ENCODE measurements at places on chromosomes 4 and X.

DNA sequence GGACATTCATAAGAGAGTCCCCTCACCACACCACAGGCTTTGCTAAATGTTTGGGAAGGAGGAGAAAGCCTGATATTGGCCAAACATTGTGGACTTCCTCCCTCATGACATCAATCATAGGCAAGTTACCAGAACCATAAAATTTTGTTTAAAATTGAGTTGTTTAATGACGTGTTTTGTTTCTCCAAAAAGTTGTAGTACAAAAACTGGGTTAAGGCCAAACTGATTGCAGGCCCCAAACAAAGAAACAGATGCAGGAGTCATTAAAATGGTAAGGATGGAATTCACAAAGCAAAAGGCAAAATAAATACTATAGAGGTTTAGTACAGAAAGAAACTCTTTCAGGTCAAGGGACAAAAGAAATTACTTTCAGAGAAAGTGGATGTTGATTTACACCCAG is 3.9 kb upstream of the ODAM start:
- DNase-seq = no peak

- DNase-seq = no peak
Measured at GRCh38 chrX:107076158-107076557, 42.5 kb downstream of the RBM41 start.

DNA sequence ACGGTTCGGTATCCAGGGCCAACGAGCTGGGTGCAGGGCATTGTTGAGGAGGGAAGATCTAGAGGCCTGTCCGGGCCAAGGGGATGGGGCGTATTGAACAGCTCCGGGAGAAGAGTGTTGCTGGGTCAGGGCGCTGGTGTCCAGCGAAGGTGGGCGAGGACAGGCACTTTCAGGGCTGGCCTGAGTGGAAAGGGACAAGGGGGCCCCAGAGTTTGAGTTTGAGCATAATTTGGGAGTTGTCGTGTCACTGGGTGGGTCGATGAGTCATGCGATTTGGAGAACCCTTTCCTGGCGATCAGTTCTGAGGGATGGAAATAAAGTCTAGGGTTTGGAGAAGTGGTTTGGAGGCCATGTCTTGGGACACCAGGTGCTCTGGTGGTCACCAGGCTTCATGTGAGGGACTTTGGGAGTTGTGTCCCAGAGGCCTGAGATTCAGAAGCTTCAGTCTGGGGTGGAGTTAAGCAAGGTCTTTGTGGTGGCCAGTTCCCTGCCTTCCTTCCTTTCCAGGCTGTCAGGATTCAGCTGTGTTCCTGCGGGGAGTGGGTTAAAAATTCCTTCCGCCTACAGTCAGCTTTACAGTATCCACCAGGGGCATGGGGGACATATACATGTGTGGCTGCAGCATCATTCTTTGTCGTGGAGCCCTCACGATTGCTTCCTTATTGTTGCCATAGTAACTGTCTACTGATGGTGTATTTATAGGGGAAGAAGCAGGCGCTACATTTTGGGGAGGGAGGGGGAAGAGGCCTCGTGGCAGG is 504 bp downstream of the PRRG3 start:
- no peak for DNase-seq

DNA sequence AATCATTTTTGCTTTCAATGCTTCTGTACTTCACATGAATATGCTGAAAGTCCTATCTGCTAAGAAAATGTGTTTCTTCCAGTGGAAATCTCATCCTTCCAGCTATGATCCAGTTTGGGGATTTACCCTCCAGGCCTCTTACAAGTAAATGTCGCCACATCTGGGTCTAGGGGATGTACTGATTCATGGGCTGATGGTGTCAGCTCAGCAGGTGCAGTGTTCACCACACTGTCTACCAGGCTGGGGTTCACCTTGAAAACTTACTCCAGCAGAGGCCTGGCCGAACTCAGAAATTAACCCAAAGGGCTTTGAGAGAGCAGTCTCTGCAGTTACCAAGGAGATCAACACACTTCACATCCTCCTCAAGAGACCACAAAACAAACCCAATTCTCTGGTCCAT is 154.3 kb downstream of the TSPAN5 start:
- DNase-seq = no peak

DNA sequence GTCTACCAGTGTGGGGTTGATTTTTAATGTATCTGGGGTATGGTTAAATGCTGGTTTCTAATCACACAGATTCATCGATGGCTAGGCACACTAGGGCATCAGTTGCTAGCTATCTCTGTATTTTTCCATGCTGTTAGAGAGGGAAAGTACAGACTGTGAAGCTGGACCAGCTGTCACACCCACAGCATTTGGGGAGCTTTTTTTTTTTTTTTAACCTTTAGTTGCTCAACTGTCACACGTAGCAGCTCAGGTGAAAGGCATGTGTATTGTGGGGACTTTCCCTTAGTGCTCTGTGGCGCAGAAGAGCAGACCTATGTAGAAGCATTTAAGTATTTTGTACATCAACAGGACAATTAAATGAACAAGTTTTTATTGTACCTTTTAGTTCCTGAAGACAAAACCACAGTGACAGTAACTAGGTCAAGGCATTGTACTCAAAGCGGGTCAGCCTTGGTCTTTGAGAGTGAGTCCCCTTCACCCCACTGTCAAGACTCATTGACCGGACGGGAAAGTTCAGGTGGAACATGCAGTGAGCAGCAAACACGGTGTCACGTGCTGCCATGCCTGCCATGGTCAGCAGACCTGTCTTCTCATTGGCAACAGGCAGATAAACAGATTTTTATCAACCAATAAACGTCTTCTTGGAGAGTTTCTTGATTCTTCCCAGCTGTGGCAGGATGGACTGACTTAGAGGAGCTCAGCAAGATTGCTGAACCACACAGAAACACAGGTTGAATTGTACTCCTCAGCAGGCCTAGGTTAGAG is 65.3 kb downstream of the CASP3 start:
- no peak for DNase-seq

DNA sequence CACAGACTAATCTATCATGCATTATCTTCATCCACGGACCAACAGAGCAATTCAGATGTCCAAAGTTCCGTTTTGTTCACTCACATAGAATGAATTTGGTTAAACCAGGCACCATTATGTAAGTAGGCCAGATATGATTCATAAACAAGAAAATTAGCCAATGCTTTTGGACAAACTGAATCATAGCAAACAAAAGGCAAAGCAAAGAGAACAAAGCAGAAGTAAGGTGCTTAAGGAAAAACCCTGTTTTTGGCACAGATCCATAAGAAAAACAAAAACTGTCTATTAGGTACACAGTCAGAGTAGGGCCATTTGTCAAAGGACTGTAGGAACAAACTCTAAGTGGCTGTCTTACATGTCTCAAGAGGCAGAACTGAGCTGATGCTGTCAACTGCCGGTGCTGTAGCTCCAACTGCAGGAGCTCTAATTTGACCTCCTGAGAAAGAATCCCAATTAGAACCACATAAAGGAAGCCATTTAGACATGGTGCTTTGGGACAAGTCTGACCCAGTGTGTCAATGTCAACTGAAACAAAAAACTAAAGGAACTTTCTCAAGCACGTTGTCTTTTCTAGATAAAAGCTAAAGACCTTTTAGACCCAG is 146.7 kb downstream of the COL25A1 start:
- no peak for DNase-seq

- DNase-seq = no peak
Measured at GRCh38 chrX:136525738-136526606, 6.0 kb upstream of the VGLL1 start.

GRCh38 chr4:43224559-43224958 is 332.0 kb downstream of the GRXCR1 start:
- no peak for DNase-seq

- peak; percentile 35 for DNase-seq
Measured at GRCh38 chr4:184267673-184268583, 50.3 kb upstream of the ENPP6 start.

GRCh38 chrX:19810802-19811201 is 76.6 kb downstream of the SH3KBP1 start:
- DNase-seq = no peak

GRCh38 chrX:130179170-130179569 is 7.4 kb downstream of the RAB33A start:
- no peak for DNase-seq

DNA sequence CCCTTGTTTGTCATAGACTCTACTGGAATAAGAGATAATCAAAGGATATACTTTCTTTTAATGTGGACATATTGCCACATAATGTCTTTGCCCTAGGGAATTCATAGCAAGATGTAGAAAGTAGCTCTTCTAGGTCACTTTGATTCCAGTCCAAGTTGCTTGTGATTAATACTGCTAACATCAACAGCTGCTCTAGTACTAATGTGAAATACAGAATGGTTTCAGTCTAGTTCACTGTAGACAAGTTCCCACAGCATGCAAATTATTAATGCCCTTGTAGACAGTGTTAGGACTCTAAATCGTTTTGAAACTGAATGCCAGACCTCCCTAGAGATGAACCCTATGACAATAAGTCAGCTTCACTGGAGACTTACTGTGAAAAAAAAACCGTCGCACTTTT is 494.6 kb upstream of the ATOH1 start:
- no peak for DNase-seq

GRCh38 chr4:110119880-110120279 is 78.5 kb downstream of the ELOVL6 start:
- no peak for DNase-seq

DNA sequence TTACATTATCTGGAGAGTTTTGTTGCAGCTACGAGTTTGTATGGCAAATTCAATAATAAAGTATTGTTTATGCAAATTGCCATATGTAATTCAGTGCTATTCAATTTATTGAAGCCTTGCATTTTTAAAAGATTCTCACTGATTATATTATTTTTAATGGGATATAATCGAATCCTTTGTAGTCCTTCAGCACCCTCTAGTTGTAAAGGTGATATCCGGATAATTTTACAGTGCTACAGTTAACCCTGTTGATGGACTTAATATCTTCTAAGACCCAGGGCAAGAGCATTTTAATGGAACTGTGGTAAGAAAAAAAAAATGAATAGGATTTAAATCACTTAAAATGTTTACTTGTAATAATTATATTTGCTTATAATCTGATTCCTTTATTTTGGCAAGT is 48.5 kb upstream of the GRIA2 start:
- DNase-seq = no peak

GRCh38 chr4:132827522-132827921 is 321.6 kb upstream of the PCDH10 start:
- DNase-seq = no peak

All from esophagus squamous epithelium (tissue), 5 donors.